ENCODE measurements at places on chromosomes 1 and 21.

DNA sequence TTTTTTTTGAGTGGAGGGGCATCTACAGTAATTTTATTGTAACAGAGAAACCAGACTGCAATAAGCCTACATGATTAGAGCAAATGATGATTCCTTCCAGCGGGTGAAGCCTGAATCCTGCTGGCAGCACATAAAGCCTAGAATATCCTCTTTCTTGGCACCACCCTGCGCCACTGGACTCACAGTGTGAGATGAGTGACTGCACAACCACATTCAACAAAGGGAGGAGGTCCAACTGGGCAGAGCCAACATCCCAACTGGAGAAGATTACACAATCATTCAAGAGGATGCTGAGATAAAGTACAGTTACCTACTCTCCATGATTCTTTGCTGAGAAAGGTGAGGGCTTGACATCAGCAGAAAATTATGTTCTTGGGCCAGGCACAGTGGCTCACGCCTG lies 67.4 kb downstream of the TNFSF4 start:
- no peak for DNase-seq

DNA sequence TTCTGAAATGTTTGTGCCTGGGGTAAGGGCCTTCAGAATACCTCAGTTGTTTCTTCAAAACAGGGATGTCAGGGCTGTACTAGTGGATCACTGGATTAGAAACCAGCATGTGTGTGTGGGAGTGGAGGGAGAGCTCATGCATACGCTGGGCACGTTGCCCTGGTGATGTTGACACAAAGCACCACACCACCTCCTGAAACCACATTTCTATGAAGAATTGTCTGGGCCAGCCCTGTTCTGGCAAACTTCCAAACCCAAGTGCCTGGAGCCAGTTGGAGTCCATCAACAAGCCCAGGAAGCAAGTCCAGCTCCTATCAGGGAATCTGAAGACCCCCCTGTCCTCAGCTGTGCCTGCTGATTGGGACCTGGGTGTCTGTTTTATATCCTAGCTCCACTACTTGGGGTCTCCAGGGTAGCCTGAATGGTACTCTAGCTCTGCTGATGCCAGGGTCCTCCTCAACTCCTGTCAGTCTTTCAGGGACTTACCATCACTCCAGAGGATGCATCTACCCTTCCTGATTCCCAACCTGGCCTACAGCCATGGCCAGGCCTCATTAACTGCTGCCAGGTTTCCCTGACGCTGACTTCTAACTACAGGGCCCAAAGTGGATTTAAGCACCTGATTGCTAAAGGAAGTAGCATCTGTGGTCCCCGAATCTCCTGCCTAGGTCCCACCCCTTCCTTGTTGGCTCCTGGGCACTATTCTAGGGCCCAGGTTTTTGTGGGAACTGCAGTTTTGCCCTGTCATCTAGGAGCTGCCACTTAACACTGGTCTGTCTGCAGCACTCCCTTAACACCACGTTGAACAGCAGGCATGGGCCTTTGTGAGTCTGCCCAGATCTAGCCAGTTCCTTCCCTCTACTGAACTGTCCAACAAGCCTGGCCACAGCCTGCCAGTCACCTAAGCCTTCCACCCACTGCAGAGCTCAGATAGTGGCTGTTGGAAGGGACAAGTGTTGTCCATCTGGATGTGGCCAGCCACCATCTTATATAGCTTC lies 45.5 kb downstream of the LPAR3 start:
- peak; percentile 19 for DNase-seq

DNA sequence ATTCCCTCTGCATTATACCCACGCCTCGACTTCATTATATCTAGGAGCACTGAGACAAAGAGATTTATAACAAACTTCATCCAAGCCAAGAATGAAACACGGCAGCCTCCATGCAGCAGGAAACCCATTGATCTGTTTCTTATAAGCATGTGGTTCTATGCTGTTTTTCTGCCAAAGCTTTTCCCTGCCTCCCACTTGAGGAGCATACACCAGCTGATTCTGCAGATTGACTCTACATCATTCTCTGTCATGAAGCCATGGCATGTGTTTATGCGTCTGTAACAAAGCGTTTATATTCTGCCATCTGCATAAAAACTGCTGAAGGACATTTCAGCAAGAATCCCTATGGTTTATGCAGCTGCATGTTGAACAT lies 102.0 kb downstream of the CYYR1 start:
- DNase-seq: no peak

- DNase-seq: no peak
Measured at GRCh38 chr1:100616121-100616621, 78.2 kb downstream of the GPR88 start.

GRCh38 chr1:247401310-247402119 lies 14.5 kb upstream of the NLRP3 start:
- DNase-seq: no peak

DNA sequence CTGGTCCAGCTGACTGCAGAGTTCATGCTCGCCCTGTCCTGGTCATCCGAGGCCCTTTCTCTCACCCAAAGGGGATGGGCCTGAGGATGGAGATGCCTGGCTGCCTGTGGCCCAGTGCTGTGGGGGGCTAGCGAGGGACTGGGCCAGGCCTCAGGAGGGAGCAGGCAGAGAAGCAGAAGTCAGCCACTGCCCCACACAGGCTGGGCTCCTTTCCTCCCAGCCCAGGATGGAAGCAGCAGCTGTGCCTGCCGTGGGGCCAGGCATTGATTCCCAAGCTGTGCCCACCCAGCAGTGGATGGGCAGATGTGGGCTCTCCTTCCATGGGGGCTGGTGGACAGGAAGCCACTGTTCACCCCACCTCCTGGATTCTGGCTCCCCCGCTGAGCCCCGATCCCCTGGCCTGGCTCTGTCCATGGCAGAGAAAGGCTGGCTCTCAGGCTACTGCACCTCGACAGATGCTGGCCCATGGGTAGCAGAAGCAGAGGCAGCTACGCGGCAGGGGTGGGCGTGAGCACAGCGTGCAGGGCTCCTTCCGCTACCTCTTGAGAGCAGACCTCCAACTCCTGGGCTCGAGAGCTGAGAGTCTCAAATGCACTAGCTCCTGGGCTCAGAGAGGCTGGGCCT lies 24.6 kb downstream of the RUNX3 start:
- DNase-seq: peak; percentile 1

DNA sequence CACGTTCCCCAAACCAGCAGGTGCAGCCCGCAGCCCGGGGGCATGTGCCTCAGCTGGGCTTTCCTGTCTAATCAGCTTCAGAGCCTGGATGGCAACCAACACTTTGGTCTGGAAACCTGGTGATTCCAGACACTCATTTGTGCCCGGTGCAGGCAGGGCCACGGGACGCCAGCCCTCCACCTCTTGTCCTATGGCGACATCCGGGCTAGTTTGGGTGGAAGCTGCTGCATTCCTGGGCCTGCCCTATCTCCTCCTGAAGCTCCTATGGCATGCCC lies 111.8 kb downstream of the WDR4 start:
- DNase-seq: no peak

- DNase-seq: no peak
Measured at GRCh38 chr1:116157096-116157495, 45.9 kb downstream of the MAB21L3 start.

- no peak for DNase-seq
Measured at GRCh38 chr1:190679044-190679443, 201.4 kb upstream of the BRINP3 start.

DNA sequence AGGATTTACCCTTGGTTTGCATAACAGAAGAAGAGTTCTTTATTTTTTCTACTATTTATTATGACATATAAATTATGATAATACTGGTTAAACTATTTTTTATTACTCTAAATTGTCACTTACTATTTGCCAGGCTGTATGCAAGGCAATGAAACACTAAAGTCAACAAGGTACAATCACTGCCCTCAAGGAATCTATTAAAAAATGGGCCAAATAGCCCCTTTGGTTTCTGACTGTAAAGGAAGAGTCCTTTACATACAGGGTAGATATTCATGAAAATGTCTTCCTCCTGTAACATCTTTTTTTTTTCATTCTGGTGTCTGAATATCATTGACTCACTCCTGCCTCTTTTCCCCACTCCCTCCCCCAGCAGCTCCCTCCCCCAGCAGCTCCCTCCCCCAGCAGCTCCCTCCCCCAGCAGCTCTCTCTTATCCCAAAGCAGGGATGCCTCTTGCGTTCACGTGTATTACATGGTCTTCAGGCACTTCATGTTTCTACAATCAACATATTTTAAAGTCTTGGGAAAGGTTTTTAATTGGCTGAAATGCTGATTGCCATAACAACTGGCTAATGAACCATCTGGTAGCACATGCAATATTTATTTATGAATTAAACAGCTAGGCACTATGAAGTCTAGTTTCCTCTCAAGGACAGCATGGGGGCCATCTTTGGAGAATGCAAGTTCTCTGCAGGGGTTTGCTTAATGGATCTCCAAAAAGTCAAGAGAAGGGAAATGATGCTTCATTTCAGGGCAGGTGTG lies 400.4 kb upstream of the PLXNA2 start:
- no peak for DNase-seq

GRCh38 chr21:46472246-46472645 lies 13.6 kb downstream of the DIP2A start:
- no peak for DNase-seq

DNA sequence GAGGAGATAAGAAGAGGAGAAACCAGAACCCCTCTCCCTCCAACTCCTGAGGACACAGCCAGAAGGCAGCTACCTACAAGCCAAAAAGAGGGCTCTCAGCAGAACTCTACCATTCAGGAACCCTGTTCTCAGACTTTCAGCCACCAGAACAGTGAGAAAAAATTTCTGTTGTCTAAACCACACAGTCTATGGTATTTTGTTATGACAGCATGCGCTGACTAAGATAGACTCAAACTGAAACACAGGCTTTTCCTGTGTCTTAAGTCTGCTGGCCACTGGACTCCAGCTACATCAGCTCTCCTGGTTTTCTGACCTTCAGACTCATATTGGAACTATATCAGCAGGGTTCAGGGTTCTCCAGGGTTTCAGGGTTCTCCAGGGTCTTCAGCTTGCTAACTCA lies 126.5 kb upstream of the TNFSF4 start:
- no peak for DNase-seq

GRCh38 chr1:29453502-29454240 lies 217.3 kb downstream of the PTPRU start:
- no peak for DNase-seq

DNA sequence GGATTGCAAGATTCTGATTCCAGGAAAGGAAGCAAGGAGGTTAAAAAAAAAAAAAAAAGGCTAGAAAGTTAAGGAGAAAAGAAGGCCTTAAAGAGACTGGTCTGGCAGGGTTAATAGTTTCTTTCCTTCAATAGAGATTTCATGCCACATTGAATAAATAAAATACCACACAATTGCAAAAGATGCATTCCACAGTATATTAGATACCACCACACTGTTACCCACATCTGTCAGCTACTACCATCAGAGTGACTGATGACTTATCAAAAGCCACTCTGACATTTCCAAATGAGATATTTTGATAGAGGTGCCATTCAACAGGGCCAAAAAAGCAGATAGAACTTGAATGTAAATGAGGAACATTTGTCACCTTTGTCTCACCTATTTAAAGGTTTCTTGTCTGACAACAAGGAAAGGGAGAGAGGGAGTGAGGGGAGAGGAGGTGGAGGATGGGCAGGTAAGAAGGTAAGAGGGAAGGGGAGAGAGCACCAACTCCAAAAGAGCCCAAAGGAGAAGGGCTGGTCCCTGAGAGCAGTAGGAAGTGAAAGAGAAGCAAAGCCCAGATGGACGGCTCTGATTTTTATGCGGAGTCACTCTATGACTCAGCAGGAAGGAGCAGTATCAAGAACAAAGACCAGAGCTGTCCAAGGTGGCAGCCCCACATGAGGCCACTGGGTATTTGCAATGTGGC lies 38.3 kb downstream of the LRRN2 start:
- no peak for DNase-seq

DNA sequence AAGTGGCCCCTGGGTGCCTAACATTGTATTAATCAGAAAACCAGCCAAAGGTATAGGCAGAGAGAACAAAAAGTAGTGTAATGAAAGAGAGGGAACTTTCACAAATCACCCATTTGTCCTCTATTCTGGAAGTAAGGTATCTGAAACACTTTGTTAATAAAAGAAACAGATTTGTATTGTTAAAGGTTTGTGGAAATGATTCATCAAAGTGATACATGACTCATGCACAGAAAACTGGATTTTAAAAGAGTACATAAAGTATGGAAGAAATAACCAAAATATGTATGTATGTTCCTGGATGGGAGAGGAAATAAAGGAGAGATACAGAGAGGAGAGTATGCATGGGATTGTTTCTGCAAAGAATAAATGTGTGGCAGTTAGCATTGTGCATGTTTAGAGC lies 126.8 kb downstream of the RGS21 start:
- no peak for DNase-seq

- no peak for DNase-seq
Measured at GRCh38 chr1:205258719-205259118, 31.0 kb downstream of the TMCC2 start.

DNA sequence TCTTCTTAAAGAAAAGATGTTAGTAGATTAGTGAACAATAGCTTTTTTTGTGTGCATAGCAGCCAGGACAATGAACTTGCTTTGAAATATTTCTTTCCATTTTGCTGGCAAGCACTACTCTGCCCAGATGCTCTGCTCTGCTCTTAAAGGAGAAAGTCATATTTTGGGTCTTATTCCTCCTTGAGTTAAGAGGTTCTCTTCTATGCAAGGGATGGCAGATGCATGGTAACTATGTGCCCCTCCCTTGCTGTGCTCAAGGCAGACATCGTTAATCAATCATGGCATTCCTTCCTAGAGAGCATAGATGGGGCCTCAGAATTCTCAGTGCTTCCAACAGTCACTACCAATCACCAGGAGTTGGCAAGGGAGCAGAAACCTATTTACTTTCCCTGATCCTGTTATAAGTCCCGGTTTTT lies 27.6 kb downstream of the NIPAL3 start:
- no peak for DNase-seq

DNA sequence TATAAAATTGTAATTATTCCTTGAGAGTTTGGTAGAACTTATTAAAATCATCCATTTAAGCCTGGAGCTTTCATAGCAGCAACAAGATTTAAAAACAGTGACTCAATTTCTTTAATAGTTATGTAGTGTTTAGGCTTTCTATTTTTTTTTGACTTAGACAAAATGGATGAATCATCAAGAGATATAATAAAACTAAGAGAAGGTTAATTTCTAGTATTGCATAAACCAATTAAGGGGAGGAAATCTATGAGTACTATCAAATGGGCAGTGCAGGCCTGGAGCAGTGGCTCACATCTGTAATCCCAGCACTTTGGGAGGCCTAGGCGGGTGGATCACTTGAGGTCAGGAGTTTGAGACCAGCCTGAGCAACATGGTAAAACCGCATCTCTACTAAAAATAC lies 416.3 kb upstream of the USP24 start:
- DNase-seq: no peak

- DNase-seq: no peak
Measured at GRCh38 chr1:162878000-162878596, 17.1 kb upstream of the CCDC190 start.

- DNase-seq: no peak
Measured at GRCh38 chr1:24786191-24786590, 40.9 kb downstream of the CLIC4 start.
